ENCODE measurements at places on chromosomes 16 and 17.

DNA sequence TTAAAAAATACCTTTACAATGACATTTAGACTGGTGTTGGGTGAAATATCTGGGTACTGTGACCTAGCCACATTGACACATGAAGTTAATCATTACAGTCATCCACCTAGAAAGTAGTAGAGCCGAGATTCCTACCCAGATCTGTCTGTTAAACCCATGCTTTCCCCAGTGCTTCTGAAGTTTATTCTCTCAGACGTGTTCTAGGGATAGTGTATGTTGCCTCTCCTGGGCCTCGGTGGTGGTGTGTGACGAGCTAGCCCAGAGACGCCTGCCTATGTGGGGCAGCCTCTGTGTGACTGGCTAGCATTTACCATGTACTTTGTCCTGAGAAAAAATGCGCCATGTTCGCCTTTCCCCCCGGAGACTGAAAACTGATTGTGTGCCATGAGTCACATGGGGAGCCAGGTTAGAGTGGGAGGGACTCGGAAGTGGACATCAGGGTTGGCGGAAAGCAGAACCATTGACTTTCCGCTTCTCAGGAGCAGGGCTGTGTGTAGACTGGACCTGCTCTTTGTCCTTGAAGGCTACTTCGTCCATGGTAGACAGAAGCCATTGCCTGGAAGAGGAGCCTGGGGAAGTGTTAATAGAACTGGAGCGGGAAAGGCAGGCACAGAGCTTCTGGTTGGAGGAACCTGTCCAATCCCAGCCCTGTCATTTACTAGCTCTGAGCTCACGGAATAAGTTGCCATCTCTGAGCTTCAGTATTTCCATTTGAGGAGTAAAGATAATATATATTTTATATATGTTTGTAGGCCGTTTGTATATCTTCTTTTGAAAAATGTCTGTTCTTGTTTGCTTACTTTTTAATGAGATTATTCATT lies 235.5 kb downstream of the SNX29 start:
- DNase-seq, result no peak

GRCh38 chr16:4419402-4419959 lies 3.1 kb upstream of the CORO7 start:
- no peak for DNase-seq

DNA sequence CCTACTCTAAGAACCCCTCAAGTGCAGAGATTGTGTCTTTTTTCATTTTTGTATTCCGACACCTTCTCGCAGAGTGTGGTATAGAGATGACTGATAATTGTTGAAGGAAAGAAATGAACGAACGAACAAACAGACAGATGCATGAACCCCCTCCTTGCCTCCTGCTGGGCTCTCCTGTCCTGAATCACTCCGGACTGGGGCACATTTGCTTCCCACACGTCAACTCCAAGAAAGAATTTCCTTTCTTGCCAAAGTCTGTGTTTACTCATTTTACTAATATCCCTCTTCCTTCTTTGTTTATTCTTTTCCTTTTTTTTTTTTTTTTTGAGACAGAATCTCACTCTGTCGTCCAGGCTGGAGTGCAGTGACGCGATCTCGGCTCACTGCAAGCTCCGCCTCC lies 37.5 kb upstream of the BHLHA9 start:
- DNase-seq, result no peak

DNA sequence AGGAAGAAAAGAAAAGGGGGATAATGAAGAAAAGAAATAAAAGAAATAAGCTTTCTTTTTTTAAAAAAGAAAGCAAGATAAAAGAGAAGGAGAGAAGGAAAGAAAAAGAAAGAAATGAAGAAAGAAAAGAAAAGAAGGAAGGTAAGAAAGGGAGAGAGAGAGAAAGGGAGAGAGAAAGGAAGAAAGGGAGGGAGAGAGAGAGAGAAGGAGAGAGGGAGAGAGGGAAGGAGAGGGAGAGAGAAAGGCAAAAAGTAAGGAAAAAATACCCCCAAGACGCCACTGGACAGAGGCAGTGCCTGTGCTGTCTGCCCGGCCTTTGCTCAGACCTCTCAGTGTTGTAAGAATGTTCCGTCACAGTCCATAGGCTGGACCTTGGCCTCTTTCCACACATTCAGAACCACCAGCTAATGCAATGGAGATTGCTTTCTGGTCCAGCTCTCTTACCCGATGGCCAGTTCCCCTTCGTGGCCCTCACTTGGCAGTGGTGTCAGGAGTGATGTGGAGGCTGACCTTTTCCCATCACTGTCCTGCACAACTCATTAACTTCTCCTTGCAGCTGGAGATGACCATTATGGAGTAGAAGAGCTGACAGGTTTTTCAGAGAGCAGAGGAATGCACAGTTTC lies 14.3 kb upstream of the HNF1B start:
- DNase-seq, result no peak
